ENCODE measurements at places on chromosomes 16 and 17.

DNA sequence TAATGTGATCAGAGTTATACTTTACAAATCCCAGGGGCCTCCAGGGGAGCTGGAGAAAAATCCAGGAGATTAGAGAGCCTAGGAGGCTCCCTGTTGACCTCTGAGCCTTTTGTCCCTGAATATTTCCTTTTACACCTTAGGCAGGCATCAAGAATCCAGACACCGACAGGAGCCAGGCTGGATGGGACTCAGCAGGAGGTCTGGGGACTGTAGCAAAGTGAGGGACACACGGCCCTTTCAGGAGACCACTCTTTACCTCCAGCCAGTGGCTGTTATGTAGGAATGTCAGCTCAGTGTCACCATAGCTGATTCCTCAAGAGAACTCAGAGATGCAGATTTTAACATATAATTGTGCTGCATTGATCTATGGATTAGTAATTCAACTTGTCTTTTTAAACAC lies 198.4 kb downstream of the SHISA9 start:
- no peak for DNase-seq

DNA sequence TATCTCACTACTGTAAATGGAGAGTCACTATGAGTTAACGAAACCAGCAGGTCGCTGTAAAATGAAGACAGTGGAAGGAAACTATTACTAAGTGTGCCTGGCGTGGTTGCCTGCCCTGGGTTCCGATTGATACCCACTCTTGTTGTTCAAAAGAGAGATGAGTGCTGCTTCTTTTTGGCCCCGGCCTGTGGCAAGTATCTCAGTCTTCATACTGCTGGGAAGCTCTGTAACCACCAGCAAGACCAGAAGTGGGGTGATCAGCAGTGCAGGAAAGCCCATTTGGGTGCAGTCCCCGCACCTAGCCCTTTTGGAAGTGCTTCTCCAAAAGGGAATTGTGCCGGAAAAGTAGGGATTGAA lies 104.5 kb downstream of the SNX29 start:
- DNase-seq, result no peak

GRCh38 chr16:55574811-55575210 lies 8.3 kb downstream of the CAPNS2 start:
- DNase-seq, result no peak

- no peak for DNase-seq
Measured at GRCh38 chr16:67013233-67013822, 15.6 kb upstream of the CBFB start.

DNA sequence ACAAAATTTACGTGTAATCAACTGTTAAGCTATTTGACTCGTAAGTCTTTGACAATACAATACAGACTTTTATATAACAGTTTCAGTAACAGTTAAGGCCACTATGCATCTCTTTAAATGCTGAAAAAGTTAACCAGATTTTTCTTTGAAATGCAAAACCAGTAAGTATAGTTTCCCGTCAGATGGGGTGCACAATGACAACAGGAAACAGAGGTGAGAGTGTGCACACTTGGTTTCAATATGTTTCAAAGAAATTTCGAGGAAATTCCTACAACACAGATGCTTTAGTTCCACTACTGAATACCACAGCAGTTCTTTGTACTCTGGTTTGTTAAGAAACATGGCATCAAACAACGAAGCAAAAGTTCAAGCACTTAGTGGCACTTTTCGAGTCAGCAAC lies 48.4 kb downstream of the RNF157 start:
- no peak for DNase-seq

DNA sequence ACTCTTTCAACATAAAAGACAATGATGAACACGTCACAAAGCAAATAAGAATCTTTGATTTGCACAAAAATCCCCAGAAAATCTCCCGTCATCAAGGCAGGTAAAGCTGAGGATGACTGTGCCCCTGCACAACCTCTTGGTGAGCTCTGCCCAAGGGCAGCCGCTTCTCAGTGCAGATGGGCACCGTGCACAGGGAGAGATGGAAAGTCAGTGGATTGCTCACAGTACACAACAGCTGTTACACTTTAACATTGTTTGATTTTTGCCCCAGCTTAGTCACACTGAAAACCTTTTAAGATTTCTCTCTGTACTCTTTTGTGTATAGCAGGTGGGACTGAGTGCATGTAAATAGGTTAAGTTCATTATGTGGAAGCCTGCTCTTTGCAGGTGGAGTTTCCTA lies 104.2 kb downstream of the CDK5R1 start:
- DNase-seq, result no peak

DNA sequence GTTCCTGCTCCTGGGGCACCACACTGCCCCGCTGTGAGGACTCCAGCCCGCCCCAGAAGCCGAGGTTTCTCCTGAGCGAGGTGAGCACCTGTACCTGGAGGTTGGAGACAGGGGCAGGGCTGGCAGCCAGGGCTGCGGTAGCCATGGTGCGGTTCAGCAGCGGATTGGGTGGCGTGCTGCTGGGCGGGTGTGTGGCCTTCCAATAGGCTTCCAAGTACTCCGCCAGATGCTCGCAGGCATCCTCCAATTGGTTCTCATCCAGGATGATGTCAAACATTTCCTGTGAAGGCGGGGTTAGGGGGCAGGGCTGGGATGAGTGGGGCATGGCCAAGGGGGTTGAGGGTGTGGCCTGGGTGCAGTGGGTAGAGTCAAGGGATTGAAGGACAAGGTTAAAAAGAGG lies 11.3 kb upstream of the ARL5C start:
- DNase-seq, result no peak

GRCh38 chr16:86377251-86378022 lies 132.9 kb upstream of the FOXF1 start:
- DNase-seq, result no peak

- DNase-seq, result no peak
Measured at GRCh38 chr17:47085736-47086135, 103.4 kb downstream of the CDC27 start.

GRCh38 chr17:65163990-65164495 lies 26.9 kb downstream of the RGS9 start:
- DNase-seq, result peak; percentile 60

DNA sequence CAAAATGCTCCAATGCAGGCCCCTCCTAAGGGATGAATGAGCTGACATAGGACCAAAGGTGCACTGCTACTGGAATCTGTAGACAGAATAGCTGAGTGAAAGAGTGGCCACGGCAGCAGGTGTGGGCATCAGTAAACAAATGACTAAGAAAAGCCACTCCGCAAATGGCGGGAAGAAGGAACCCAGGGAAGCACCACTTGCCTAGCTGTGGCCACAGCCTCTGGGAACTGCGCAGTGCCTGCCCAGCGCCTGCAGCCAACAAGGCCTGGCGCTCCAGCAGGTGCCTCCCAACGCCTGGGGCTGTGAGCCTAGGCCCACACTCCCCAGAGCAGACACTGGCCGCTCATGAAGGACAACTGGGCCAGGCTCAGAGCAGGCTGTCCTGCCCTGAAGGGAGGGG lies 11.8 kb downstream of the PEMT start:
- no peak for DNase-seq

- DNase-seq, result no peak
Measured at GRCh38 chr16:67749436-67750078, 30.4 kb upstream of the GFOD2 start.

DNA sequence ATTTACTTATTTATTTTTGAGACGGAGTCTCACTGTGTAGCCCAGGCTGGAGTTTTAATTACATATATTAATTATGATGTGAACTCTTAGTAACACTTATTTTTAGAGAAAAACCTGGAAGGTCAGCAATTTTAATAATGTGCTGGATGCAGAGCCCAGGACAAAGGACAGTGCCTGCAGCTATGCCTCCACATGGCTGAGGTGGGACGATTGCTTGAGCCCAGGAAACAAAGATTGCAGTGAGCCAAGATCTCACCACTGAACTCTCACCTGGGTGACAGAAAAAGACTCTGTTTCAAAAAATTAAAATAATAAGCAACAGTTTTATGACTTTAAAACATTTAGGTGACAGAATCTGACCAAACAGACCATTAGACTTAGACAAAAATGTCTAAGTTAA lies 11.0 kb upstream of the CARD14 start:
- no peak for DNase-seq

GRCh38 chr17:79834565-79835469 lies 4.4 kb downstream of the CBX4 start:
- DNase-seq, result no peak

- no peak for DNase-seq
Measured at GRCh38 chr17:82349287-82349701, 9.8 kb upstream of the TEX19 start.

- DNase-seq, result no peak
Measured at GRCh38 chr16:24906199-24906808, 60.5 kb downstream of the SLC5A11 start.

DNA sequence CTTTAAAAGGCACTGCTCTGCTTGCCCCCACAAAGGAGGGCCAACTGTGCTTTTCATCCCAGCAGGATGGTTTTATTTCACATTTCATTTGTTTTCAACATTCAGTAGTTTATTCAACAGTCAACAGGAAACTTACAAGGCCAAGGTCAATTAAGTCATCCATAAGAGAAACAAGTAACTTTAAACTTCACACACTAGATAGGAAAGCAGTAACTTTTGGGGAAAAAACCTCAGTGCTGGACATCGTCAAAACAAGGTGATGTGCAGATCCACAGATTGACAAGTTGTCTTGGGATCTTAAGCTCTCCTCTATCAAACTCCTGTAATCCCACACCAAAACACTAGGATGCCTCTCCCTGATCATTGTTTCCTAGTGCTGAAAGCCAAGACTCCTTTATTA lies 18.5 kb downstream of the NFE2L1 start:
- no peak for DNase-seq

DNA sequence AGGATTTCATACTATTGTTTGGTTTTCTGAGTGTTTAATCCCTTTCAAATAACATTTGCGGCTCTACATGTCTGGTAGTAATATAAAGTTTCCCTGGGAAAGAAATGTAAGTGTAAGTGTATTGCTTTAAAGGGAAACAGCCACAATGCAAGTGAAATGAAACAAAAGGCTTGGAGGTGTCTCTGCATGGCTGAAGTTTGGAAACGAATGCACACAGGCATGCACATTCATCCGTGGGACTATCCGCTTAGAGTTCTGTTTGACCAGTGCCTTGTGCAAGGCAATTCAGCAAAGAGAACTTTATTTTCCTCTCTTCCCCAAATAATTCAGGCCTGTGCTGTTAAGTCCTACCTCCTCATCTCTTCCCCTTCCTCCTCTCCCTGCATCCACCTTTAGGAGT lies 56.1 kb upstream of the MRTFB start:
- no peak for DNase-seq

DNA sequence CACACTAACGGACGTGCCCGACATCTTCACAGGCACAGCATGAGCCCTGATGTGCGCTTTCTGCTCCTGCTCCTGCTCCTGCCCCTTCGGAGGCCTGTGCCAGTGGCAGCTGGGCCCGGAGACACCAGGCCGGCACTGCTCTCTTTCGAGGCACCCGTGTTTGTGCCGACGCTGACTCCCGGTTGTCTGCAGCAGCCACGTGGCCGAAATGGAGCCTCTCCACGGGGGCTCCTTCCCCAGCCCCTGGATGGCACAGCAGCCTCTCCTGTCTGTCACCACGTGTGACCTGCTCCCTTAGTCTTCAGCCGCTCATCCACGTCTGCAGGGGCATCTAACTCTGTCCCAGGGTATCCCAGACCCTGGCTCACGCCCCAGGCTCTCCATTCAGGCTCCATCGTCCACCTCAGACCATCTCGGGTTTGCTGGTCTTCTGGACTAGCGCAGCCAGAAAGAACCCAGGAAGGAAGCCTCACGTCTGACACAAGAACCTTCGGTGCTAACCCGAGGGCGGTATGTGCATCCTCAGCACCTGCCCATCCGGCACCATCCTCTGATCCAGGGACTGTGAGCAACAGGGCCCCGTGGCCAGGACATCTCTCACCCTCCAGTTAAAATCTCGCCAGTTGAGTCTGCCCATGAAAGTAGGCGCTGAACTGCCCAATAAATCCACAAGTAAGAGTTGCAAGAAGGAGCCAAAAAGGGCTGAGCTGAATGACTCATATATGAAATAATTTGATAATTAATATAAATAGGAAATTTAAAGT lies 4.2 kb upstream of the RPH3AL start:
- DNase-seq, result no peak

DNA sequence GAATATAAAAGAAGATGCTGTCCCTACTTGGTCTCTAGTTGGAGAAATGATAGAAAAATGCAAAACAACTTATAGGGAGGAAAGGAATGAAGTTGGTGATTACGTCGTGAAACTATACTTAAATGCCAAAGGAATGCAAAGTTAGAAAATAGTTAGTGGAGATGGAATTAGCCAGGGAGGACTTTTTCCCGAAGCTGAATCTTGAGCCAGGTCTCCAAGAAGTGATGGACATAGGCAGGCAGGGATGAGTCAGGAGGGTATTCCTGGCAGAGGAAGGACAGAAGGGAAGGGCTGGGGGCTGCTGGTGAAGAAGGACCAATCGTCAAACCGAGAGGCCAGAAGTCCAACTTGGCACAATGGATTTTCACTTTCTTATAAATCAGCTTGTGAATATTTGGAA lies 1.8 kb downstream of the SNTB2 start:
- DNase-seq, result peak; percentile 35

- peak; percentile 63 for DNase-seq
Measured at GRCh38 chr16:19168371-19169081, 486 bp downstream of the SYT17 start.

- no peak for DNase-seq
Measured at GRCh38 chr16:30773826-30774225, 11.7 kb downstream of the RNF40 start.

DNA sequence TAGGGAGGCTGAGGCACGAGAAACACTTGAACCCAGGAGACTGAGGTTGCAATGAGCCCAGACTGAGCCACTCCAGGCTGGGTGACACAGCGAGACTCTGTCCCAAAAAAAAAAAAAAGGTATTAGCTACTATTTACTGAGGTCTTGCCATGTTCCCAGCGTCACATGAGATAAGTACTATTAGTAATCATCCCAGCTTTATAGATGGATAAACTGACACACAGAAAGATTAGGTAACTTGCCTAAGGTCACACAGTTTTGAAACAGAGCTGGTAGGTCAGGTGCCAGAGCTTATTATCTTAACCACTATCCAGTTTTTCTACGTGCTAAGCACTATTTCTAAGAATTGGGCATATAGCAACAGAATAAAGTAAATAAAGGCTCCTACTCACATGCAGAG lies 51.6 kb downstream of the TEX14 start:
- no peak for DNase-seq

GRCh38 chr17:7684851-7685532 lies 2.3 kb downstream of the TP53 start:
- DNase-seq, result no peak

GRCh38 chr17:5798094-5798493 lies 213.8 kb upstream of the NLRP1 start:
- DNase-seq, result no peak

GRCh38 chr16:5903153-5903552 lies 805.6 kb upstream of the EEF2KMT start:
- no peak for DNase-seq

GRCh38 chr16:1079786-1080525 lies 7.4 kb downstream of the SSTR5 start:
- no peak for DNase-seq

- no peak for DNase-seq
Measured at GRCh38 chr17:58533616-58534188, 19.3 kb upstream of the MTMR4 start.

GRCh38 chr17:55266051-55266957 lies 1.5 kb downstream of the HLF start:
- DNase-seq, result no peak

- no peak for DNase-seq
Measured at GRCh38 chr17:81331527-81332043, 36.5 kb upstream of the SLC38A10 start.

- no peak for DNase-seq
Measured at GRCh38 chr17:66840061-66840460, 5.1 kb downstream of the CACNG5 start.

All from urothelium cell line (cell line).